Left ventricle myocardium inferior (tissue), 1 donor: ENCODE measurements at places on chromosomes 13 and 19.

DNA sequence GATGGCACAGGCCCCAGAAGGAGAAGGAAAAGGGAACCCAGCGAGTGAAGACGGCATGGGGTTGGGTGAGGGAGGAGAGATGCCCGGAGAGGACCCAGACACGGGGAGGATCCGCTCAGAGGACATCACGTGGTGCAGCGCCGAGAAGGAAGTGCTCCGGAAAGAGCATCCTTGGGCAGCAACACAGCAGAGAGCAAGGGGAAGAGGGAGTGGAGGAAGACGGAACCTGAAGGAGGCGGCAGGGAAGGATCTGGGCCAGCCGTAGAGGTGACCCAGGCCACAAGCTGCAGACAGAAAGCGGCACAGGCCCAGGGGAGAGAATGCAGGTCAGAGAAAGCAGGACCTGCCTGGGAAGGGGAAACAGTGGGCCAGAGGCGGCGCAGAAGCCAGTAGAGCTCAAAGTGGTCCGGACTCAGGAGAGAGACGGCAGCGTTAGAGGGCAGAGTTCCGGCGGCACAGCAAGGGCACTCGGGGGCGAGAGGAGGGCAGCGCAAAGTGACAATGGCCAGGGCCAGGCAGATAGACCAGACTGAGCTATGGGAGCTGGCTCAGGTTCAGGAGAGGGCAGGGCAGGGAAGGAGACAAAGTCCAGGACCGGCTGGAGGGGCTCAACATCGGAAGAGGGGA lies 1.1 kb downstream of the PPP1R12C start:
- peak; percentile 74 for DNase-seq
- H3K4me3 ChIP-seq: peak overlapping the region; percentile 98
- H3K27me3 ChIP-seq: no peaks in the 10 kb centered on the region
- peak overlapping the region; percentile 95 for H3K27ac ChIP-seq

- H3K4me3 ChIP-seq: no peak overlapping the region
- peaks cover 40% of the 10 kb centered on the region for H3K27me3 ChIP-seq
- DNase-seq: no peak
- H3K27ac ChIP-seq: peak overlapping the region; percentile 23
Observed at GRCh38 chr13:26017932-26018665, 33.7 kb downstream of the SHISA2 start.

DNA sequence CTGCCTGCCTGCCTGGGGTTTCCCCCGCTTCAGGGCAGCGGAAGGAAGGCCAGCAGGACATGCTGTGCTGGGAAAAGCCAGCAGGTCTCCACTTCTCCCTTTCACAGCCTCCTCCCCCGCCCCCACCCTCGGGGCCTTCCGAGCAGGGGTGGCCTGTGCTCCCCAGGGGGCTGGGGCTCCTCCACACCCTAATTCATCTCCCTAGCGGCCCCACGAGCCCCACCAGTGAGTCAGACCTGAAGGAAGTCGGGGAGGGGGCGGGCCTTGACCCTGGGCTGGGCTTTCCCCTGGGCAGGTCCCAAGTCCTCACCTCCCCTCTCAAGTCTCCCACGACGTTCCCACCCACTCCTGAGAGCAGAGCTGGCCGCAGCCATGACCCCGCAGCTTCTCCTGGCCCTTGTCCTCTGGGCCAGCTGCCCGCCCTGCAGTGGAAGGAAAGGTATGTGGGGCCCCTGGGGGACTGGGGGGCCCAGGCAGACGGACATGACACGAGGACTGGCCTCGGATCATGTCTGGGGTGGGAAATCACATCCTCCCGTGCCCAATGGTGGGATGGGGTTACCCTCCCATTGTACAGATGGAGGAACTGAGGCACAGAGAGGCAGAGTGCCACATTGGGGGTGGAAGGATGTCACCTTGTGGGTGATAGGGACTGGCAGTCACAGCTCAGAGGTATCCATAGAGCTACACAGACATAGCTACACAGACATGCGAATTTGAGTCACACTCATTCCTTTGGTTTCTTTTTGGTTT lies at the start of gene EBI3:
EBI3 (plus strand) TSS at position 345 of the 753 bp plus-strand sequence; CDS start at position 373, 28 bp downstream.
- H3K4me1 ChIP-seq: peaks cover 6% of the 10 kb centered on the region
- DNase-seq: peak; percentile 36
- H3K27ac ChIP-seq: no peak within 1 kb of the TSS
- H3K36me3 ChIP-seq: no peaks in the 10 kb centered on the region
- H3K27me3 ChIP-seq: peaks cover 93% of the 10 kb centered on the region

DNA sequence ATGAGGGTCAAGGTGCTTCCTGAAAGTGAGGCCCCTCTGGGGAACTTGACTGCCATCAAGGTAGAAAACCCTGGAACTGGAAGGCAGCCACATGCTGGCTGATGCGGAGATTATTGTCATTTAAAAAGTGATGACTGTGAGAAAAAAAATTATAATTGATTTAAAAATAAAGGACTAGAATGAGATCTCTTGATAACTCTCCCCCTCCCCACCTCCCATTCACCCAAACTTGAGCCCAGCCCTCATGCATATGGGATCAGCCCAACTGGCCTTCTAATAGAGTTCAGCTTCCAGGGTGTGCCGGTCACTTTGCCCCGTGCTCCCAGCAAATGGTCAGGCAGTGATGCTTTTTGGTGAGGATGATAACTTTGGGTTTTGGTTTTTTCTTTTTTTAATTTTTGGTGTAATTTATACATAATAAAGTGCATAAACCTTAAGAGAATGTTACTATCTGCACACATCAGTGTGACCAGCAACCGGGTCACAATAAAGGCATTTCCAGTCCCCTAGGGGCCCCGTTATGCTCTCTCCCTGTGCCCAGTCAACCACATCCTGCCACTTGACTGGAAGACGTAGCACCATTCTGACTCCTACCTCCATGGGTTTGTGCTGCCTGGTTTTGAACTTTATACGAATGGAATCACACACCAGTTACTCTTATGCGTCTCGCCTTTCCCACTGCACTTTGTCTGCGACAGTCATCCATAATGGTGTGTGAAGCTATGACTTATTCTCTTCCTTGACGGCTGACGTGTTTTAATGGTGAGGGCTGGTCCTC lies 187.9 kb downstream of the USP12 start:
- H3K4me1 ChIP-seq: peaks cover 28% of the 10 kb centered on the region
- DNase-seq: no peak
- no peaks in the 10 kb centered on the region for H3K27me3 ChIP-seq
- H3K27ac ChIP-seq: peak overlapping the region; percentile 88
- H3K36me3 ChIP-seq: no peaks in the 10 kb centered on the region
